GM23248 (cell line): ENCODE measurements at places on chromosomes 6 and 20.
A peak's percentile ranks its signal among the peaks of the same experiment; 100 is the strongest.

GRCh38 chr6:20746024-20746423, 211.8 kb downstream of the CDKAL1 start:
- DNase-seq, result no peak

- peak; percentile 71 for DNase-seq
Measured at GRCh38 chr6:129679275-129679674, 30.7 kb downstream of the ARHGAP18 start.

DNA sequence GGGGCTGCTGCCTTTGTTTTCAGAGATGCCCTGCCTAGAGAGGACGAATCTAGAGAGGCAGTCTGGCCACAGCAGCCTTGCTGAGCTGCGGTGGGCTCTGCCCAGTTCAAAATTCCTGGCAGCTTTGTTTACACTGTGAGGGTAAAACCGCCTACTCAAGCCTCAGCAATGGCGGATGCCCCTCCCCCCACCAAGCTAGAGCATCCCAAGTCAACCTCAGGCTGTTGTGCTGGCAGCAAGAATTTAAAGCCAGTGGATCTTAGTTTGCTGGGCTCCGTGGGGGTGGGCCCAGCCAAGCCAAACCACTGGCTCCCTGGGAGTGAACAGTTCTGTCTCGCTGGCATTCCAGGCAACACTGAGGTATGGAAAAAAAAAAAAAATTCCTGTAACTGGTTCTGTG, 970.9 kb downstream of the TBC1D32 start:
- no peak for DNase-seq

- DNase-seq, result peak; percentile 63
Measured at GRCh38 chr20:34112600-34113101, 608 bp upstream of the EIF2S2 start.

- peak; percentile 47 for DNase-seq
Measured at GRCh38 chr20:57594092-57594951, 25.9 kb downstream of the ZBP1 start.

GRCh38 chr6:11645016-11645415, 107.5 kb downstream of the TMEM170B start:
- DNase-seq, result peak; percentile 18

GRCh38 chr6:156833755-156834154, 56.6 kb downstream of the ARID1B start:
- no peak for DNase-seq

GRCh38 chr6:26220145-26220970, 133.1 kb downstream of the HFE start:
- no peak for DNase-seq

GRCh38 chr6:165308926-165309731, at the start of gene C6orf118:
Gene C6orf118, minus strand, starts transcription at chr6:165309605. Its CDS starts 19 bp downstream, at chr6:165309586.
- DNase-seq, result peak; percentile 68

DNA sequence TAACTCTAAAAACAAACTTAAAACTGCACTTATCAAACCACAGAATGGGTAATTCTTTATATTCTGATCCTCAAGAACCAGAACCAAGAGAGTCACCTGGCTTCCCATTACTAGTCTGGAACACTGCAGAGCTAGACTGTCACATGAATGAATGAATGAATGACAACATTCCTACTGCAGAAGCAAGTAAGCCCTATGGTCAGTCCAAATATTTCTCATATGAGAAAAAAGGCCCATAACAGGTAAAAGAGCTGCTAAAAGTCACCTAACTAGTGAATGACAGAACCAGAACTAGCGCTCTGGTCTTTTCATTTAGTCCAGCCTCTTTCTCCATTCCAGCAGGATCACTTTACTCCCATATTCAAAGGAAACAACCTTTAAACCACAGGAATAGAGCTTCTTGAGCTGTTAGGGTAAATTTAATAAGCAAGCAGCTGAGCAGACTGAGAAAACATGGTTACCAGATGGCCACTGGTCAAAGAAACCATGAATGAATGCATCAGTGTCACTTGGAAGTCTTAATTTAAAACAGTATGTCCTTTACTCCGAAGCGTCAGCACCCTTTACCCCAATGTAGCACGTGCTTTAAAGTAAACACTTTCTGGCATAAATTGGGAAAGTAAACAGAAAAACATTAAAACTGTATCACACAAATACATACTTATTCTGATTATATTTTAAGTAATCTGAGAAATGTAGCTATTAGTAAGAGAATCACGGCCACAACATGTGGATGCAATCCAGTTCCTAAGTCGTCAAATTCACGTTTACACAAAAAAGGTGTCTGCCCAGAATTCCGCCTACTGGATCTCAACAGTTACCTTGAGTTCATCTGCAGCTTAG, 1.4 kb downstream of the PREP start:
- DNase-seq, result peak; percentile 36

DNA sequence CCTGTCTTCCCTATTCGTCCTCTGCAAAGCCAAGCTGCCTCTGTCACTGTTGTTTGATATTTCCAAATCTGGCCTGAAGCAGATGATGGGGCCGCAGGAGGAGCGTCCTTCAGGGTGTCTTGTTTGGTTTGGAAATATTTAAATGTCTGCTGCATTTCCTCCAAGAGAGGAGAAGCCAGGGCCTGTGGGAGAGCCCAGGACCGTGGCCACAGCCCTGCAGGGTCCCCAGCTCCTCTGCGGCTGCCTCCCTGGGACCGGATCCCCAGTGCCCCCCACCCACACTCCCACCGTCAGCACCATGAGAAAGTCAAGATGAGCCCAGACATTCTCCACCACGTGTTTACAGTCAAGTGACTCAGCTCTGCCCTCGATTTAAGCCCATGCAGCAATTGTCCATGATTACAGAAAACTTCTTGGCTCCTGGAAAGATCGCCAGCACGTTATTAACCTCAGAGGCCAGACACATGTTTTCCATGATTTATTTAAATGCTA, 18.2 kb downstream of the FOXF2 start:
- DNase-seq, result peak; percentile 35

GRCh38 chr6:140202964-140203515, 828.6 kb upstream of the CITED2 start:
- DNase-seq, result no peak

DNA sequence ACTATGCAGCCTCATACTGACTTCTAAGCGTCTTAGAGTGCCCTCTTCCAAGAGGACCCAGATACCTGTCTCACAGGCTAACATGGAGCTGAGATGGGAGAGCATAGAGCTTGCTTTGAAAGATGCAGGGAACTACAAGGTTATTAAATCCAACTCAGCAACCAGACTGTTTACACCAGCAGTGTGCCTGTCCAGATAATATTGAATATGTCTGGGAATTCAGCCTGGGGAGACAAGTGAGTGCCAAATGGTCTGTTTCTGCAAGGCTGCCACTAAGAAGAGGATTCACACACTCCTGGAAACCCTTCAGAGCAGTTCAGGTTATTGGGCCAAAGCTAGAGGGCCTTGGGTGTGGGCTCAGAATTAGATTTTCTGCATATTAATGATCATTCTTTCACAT, 547.8 kb downstream of the PTPRT start:
- DNase-seq, result no peak

DNA sequence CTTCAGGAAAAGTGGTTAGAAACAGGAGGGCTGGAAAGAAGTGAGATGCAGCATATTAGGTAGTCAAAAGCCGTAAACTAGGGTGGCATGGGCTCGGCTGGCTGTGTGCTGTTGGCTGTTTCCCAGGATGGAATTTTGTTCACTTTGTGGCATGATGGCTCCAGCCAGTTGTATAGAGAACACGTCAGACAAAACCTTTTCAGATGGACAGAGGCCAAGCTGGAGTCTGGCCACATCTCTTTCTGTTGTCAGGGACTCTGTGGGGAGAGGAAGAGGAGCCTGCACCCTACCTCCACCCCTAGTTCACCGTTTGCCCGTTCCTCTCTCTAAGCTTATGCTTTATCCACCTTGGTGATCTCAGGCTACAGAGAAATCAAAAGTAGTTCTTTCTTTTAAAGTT, 22.0 kb downstream of the C6orf89 start:
- DNase-seq, result no peak

DNA sequence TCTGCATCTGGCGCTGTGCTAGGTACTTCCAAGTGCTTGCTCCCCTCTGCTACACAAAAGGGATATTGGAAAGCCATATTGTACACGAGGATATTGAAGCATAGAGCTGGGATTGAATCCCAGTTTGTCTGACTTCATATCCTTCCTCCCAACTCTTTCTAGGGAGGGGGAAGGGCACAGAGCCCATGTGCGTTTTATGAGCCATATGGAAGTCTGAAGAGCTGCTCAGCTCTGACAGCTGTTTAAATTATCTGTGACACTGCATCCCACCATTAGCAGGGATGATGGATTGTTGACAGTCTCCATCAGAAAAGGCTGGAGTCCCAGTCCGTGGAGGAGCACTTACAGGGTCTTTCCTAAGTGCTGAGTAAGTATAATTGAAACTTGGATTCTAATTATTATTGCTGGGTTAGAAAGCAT, 18.4 kb downstream of the TIAM2 start:
- no peak for DNase-seq

DNA sequence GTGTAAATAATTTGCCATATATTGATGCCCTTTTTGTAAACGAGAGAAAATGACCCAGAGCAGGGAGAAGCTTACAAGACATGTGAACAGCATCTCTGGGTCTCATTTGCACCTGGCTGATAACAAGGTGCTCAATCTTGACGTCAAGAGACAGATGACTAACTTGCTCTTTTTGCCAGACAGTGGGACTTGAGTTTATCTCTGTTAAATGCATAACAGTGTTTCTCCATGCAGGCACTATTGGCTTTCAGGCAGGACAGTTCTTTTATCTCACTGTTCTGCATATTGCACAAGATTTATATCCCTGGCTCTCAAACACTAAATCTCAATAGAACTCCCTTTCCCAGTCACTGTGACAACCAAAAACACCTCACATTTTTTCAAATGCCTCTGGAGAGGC, 56.4 kb downstream of the RFX6 start:
- no peak for DNase-seq

- DNase-seq, result no peak
Measured at GRCh38 chr20:37736132-37736531, 42.3 kb downstream of the CTNNBL1 start.

DNA sequence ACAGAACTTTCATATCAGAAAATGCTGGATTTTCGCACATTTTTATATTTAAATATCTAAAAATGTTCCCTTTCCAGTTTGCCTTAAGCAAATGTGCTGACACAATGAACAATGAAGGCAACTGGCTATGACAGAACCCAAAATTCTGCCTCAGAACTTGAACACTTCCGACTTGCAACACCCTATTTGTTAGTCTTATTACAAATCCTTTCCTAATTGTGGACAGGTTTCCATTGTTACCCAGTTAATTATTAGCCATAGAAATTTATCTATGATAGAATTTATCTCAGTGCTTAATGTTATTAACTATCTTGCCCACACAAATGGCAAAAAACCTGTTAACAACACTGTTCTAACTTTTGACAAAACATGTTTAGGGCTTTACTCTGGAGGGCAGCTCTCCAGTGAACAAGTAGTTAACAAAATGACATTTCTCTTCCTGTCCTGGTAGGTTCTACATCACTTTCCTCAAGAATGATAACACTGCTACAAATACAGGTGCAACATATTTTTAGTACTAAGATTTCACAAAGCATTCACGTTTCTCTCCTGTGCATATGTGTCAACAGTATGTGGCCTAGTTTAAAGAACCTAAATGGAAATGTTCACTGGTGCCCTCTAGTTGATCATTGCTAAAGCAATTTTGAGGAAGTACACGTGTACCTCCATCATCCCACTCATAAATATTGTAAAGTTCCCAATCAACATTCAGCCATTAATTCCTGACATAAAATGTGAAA, 58.4 kb downstream of the HIVEP2 start:
- peak; percentile 69 for DNase-seq

GRCh38 chr6:138038142-138038870, 68.9 kb downstream of the PERP start:
- DNase-seq, result no peak

DNA sequence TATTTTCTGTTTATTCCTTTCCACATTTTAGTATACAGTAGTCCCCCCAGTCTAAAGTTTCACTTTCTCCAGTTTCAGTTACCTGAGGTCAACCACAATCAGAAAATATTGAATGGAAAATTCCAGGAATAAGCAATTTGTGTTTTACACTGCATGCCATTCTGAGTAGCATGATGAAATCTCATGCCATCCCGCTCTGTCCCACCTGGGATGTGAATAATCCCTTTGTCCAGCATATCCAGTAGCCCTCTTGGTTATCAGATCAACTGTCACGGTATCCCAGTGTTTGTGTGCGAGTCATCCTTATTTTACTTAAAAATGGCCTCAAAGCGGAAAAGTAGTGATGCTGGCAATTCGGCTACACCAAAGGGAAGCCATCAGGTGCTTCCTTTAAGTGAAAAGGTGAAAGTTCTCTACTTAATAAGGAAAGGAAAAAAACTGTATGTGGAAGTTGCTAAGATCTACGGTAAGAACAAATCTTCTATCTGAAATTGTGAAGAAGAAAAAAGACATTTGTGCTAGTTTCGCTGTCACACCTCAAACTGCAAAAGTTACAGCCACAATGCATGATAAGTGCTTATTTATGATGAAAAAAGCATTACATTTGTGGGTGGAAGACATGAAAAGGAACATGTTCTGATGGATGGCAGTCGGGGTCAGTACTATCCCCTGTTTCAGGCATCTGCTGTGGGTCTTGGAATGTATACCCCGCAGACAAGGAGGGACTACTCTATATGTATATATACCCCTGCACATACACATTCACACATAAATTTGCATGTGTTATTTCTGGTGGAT, 11.3 kb downstream of the NOX3 start:
- no peak for DNase-seq

DNA sequence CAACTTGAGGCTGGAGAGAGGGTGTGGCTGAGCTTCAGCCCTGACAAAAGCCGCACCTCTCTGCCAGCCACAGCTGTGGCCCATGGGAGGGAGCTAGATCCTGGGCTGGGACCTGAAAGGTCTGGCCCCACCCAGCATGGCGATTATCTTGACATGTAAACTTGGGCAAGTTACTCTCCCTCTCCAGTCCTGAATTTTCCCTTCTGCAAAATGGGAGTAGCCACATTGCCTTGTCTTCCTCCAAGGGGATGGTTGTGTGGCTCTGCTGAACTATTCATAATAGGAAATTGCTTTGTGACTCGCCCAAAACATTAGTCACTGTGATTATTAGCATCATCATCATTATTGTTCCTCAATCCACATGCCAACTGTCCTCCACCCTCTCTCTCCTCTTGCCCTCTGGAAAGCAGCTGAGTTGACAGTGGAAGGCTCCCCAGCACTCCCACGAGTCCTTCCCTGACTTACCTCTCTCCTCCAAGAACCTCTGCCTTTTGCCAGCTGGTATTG, 23.0 kb upstream of the RBPJL start:
- DNase-seq, result peak; percentile 61

- DNase-seq, result peak; percentile 45
Measured at GRCh38 chr6:81362246-81362645, 390.2 kb downstream of the TENT5A start.
